NCI-H1436 treated with DMSO at 0.1 percent for 48 hours (cell line): ENCODE measurements at places on chromosomes 12 and 14.

- no peak for DNase-seq
Observed at GRCh38 chr14:24136684-24137528, 912 bp downstream of the PSME1 start.

DNA sequence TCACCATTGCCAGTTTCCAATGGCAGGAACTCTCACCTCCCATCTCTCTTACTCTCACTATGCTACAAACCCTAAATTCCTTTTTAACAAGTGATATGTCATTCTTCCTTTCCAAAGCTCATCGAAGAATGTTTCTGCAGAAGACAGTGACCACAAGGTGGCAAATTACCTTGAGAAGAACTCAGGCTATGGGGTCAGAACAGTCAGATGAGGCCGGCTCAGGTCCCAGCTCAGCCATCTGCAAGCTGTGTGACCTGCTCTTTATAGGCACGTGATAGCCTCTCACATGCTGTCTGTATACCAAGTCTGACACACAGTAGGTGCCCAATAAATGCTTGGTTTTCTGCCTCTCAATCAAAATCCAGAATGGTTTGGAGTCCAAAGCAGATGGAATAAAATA, 80.7 kb downstream of the FOXN3 start:
- DNase-seq = no peak

DNA sequence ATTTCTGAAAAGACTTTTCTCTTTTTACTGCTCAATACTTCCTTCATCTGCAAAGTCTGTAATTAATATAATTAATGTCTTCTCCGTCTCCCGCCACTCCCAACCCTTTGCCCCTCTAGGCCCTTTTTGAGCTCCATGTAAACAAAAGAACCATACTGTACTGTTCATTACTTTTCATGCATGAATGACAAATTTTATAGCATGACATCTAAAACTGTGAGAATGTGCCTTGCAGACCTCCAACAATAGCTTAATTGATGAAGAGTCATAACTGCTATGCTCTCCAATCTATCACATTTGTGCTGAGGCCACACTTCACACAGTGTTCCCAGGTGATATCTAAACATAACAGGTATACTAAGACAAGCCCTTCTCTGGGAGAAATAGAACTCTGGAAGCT, 1122.7 kb upstream of the ATXN7L3B start:
- DNase-seq = no peak

DNA sequence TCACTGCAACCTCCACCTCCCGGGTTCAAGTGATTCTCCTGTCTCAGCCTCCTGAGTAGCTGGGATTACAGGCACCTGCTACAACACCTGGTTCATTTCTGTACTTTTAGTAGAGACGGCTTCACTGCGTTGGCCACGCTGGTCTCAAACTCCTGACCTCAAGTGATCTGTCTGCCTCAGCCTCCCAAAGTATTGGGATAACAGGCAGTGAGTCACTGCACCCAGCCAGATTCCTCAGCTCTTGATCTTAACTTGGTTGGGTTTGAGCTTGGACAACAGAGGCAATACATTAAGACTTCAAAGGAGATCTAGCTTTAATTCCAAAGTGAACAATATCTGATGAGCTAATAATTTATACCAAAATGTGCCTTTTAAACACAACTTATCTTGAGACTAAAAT, 5.6 kb downstream of the DAZAP2 start:
- no peak for DNase-seq

GRCh38 chr14:55556929-55557623, 22.9 kb upstream of the KTN1 start:
- no peak for DNase-seq

DNA sequence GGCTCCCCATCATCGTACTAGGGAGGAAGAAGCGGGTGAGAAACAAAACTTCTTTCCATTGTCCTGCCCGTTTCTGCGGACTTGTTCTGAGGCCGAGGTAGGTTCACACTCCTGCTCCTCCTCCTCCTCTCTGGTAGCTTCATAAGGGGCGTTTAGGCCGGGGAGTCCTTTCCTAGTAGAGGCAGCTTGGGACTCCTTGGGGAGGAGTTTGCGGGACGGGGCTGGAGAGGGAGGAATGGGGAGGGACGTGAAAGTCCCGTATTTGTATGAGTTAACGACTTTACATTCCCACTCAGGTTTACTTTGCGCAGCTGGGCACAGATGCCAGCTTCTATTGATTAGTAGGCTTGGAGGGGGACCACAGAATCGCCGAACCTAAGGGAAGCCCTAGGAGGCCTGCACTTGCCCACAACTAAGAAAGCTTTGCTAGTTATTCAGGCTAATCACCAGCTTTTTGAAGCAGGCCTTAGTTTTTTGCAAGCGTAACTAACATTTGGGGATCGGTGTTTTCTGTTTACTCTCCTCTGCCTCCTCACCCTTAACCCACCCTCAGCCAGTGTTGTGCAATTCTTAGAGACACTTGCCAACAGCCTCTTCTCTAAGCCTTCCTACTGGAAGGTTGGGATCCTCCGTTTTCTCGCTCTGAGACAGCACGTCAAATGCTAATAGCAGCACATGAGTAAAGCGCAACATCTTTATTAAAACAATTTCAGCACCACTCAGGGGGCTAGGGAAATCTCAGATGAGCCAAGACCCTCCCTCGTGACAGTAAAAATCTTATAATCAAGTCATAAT, 499 bp downstream of the RNASE4 start:
- no peak for DNase-seq

GRCh38 chr12:121649819-121650353, 19.6 kb downstream of the MORN3 start:
- no peak for DNase-seq

DNA sequence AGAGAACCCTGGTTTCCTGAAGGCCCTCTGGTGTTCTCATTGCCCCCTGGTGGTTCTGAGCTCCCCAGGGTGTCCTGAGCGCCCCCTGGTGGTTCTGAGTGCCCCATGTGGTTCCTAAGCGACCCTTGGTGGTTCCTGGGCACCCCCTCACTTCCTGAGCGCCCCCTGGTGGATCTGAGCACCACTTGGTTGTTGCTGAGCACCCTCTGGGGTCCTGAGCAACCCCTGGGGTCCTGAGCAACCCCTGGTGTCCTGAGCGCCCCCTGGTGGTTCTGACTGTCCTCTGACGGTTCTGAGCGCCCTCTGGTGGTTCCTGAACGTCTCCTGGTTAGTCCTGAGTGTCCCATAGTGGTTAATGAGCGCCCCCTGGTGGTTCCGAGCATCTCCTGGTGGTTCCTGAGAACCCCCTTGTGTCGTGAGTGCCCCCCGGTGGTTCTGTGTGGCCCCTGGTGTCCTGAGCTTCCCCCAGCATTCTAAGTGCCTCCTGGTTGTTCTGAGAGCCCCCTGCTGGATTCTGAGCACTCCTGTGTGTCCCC, 568.3 kb downstream of the TMEM121 start:
- no peak for DNase-seq

DNA sequence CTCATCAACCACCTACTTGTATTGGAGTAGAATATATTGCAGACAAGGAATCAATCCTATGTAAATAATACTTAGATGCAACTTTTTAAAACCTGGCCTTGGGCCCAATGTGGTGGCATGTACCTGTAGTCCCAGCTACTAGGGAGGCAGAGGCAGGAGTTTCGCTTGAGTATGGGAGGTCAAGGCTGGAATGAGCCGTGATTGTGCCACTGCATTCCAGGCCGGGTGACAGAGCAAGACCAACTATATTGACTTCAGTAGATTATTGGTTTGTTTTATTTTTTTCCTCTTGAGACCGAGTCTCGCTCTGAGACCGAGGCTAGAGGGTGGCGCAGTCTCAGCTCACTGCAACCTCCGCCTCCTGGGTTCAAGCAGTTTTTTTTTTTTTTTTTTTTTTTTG, 3.6 kb downstream of the LARP4 start:
- no peak for DNase-seq

DNA sequence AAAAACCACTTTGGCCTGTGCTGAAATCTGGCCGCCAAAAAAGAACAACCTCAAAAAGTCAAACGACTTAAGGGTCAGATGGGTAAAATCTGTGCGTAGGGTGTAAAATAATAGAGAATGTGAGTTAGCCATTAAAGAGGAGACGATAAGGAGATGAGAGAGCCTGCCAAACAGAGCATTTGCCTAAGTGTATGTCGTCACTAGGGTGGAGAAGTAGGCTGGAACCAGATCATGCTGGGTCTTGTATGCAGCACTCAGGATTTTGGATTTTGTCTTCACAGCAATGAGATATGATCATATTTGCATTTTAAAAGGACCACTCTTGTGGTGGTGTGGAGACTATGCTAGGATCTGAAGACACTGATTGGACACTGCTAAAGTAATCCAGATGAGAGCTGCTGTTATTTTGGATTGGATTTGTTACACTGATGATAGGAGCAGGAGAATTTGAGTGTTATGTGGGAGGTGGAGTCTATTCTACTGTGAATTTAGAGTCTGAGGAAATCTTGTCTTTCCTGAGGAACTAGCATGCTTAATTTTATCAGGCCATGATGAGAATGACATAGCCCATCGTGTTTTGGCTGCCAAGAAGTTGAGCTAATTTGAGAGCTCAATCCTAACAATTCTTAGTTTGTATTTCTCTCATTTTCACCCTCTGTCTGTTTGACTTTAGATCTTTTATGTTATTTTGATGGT, 24.8 kb upstream of the DBX2 start:
- DNase-seq = no peak

DNA sequence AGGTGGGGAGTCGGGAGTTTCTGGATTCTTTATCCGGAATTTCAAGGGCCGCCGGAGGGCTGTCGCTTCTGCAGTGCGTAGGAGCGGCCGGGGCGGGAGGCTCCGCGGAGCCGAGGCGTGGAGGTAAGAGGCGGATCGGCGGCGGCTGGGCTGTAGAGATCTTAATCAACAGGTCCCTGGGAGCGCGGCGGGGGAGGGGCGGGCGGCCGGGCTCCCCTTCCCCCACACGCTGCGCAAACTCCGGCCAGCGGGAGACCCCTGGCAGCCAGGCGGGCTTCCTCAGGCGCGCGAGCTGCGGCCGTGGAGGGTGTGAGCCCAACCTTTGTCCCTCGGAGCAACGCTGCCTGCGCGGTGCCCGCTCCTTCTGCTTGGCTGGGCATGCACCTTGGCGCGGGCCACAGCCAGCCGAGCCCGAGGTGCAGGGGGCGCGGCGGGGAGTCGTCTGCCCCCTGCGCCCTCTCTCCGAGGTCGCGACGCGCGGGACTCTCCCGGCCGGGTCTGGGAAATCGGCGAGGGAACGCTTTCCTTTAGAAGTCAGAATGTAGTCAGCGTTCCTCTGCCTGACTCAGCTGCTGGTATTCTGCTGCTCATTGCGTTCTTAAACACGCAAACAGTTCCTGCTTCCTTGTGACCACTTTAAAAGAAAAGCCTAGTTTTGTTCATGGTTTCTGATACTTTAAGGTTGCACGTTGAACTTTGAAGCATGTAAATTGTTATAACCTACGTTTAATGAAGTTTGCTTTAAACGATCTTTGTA, at the start of gene PALS1:
TSS of gene PALS1 (plus strand) at position 25 of the 757 bp plus-strand sequence. CDS start 37,736 bp downstream, outside the sequence.
- DNase-seq = no peak

DNA sequence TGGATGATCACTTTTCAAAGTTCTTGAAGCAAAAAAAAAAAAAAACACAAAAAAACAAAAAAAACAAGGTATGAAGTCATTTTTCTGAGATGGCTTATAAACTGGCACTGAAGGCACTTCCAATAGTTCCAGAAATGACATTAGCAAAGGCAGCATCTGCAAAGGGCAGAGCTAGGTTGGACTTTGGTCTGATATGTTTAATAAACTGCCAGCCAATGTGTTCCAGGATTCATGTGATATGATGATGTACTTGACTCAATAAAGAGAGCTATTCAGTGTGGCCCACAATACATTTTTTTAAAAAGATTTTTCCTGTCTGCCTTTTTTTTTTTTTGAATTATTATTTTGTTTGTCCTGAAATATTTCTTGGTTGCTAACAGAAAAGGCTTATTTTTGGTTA, 79.6 kb downstream of the VRK1 start:
- DNase-seq = no peak

- no peak for DNase-seq
Observed at GRCh38 chr12:125029761-125030358, 35.4 kb upstream of the AACS start.

GRCh38 chr12:9731797-9732196, 1.1 kb downstream of the CLECL1 start:
- no peak for DNase-seq

DNA sequence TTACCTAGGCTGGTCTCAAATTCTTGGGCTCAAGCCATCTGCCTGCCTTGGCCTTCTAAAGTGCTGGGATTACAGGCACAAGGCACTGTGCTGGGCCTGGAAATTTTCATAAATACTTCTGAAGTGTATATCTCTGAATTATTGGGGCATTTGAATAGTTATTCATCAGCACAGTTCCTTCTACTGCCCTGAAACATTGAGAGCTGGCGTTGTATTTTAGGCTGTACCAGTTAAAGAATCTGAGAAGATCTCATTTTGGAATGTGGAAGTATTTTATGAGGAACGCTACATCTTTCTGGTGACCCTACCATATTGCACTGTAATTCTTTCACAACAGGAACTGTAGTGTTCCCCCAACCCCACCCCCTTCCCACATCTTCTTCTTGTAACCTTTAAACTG, 349.0 kb upstream of the RGS6 start:
- no peak for DNase-seq

DNA sequence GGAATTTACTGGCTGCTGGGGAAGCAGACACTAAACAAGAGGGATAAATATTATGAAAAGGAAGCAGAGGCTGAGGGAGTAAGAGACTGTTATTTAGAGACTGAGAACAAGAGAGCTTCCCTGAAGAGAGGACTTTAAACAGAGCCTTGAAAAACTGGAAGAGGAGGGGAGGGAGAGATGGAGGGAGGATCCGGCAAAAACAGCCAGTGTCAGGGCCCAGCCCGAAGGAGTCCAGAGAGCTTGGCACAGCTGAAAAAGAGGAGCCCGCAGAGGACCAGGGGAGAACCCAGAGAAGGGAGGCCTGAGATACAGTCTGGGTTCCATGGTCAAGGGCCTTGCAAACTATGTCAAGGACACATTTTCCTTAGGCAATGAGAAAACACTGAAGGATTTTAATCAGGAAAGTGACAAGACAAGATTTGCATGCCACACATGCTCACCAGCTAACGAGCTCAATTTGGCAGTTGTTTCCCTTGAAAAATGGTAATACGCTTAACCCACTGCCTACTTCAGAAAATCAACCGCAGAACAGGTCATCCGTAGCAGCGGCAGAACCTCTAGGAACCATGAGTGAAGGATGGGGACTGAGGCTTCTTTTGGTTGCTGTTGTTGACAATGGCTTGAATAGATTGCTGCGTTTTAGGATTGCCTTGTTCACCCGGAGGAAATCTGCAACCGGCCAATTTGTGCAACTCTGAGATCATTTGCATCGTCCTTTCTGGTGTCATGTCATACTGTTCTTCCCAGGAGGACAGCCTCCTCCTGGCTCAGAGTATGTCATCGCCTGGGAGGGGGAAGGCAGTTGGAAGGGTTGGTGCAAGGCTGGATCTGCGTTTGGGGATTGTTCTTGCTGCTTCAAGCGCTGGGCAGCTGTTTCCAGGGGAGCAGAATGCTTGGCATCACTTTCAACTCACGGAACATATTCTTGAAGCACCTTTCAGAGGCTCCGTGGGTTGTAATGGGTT, 108.2 kb downstream of the PRMT8 start:
- DNase-seq = no peak

- DNase-seq = no peak
Observed at GRCh38 chr14:104712881-104713734, 10.9 kb upstream of the ADSS1 start.
